ENCODE measurements at places on chromosomes 13 and 19. TPM values are rescaled to one million over a fixed set of nuclear protein-coding genes. Genes with fewer than 3 reads are reported as not detected.

OR7C1 gene
- polyA plus RNA-seq: 4.2 TPM

ZNF681 gene
- polyA plus RNA-seq: 1.1 TPM

IZUMO1 gene
- polyA plus RNA-seq: 32.8 TPM

TMEM150B gene
- 0.98 TPM for polyA plus RNA-seq

DNA sequence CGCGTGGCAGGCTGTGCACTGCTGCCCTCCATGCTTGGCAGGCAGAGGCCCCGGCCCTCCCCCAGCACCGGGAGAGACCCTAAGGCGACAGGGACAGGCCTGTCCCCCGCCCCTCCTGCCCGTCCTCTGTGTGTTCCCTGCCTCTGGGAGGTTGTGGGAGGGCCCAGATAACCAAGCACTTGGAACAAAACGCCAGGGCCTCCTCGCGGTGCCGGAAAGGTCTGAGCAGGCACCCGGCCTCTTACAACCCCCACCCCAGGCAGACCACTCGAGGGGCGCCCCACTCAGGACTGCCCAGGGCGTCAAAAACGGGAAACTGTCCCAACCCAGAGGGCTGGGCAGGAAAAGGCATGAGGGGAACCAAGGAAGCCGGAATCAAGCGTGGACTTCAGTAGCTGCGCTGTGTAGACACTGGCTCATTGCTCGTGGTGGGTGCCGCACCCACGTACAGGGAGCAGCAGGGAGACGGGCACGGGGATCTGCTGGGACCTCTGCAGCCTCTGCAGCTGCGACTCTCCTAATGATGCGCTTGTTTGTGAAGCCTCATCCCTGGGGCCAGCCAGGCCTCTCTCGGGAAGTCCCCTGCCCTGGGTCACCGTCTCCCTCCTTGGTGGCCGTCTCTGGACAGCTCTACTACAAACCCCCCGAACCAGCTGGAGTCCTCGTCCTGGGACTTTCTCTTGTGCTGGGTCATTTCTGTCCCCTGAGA, 20.0 kb downstream of the GNA11 start:
- no peaks in the 10 kb centered on the region for H3K36me3 ChIP-seq
- DNase-seq: no peak
- H3K4me3 ChIP-seq: no peak overlapping the region
- peaks cover 15% of the 10 kb centered on the region for H3K4me1 ChIP-seq
- no peaks in the 10 kb centered on the region for H3K27me3 ChIP-seq

DNA sequence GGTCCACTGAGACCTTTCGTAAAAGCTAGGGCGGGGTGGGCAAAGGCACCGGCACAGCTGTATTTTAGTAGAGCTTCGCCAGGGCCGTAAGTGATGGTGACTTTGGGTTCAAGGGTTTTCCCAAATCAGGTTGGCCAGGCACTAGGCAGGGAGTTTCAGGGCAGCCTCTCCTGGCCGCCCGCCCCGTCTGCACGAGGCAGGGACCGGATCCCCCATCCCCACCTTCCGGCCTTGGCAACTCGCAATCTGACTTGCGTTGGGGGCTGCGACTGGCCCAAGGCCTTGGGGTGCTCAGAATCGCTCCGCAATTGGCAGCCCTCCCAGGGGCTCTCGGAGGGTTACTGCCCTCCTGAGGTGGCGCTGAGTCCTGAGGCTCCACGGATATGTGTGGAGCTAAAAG, 4.1 kb upstream of the ZIC5 start:
- DNase-seq: no peak
- H3K36me3 ChIP-seq: no peaks in the 10 kb centered on the region
- peaks cover 12% of the 10 kb centered on the region for H3K27me3 ChIP-seq
- peaks cover 9% of the 10 kb centered on the region for H3K4me1 ChIP-seq

DNA sequence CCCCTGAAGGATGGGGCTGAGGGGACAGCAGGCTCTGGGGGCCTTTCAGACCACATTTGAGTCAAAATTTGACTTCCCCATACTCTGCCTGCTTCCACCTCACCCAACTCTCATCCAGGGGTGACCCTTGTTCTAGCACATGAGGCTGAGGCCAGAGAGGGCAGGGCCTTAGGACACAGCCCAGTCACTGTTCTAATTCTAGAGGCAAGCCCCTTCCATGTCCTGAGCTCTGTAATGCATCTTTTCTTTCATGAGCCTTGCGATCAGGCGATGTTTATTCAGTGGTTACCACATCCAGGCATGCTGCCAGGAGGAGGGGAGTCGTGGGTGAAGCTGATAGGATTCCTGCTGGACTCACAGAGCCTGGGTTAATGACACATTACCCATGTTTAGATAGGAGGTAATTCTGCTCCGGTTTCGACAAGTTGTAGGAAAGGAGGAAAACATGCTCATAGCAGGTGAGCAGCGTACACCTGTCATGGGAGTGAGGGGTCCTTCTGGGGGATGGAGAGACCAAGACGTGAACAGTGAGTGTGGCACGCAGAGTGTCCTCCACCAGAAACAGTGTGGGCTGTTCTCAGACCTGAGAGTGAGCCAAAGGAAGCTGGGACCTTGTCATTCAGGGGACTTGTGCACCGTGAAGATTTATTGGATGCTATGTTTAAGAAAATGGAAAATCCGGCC, 9.3 kb downstream of the RPS9 start:
- DNase-seq: peak; percentile 93
- no peaks in the 10 kb centered on the region for H3K27me3 ChIP-seq
- peaks cover 50% of the 10 kb centered on the region for H3K4me1 ChIP-seq
- peak overlapping the region; percentile 47 for H3K27ac ChIP-seq

GRCh38 chr19:32889137-32889934, 19.8 kb upstream of the SLC7A9 start:
- H3K27ac ChIP-seq: no peak overlapping the region
- H3K4me3 ChIP-seq: no peak overlapping the region
- H3K36me3 ChIP-seq: no peaks in the 10 kb centered on the region
- H3K4me1 ChIP-seq: no peaks in the 10 kb centered on the region
- H3K27me3 ChIP-seq: no peaks in the 10 kb centered on the region

DNA sequence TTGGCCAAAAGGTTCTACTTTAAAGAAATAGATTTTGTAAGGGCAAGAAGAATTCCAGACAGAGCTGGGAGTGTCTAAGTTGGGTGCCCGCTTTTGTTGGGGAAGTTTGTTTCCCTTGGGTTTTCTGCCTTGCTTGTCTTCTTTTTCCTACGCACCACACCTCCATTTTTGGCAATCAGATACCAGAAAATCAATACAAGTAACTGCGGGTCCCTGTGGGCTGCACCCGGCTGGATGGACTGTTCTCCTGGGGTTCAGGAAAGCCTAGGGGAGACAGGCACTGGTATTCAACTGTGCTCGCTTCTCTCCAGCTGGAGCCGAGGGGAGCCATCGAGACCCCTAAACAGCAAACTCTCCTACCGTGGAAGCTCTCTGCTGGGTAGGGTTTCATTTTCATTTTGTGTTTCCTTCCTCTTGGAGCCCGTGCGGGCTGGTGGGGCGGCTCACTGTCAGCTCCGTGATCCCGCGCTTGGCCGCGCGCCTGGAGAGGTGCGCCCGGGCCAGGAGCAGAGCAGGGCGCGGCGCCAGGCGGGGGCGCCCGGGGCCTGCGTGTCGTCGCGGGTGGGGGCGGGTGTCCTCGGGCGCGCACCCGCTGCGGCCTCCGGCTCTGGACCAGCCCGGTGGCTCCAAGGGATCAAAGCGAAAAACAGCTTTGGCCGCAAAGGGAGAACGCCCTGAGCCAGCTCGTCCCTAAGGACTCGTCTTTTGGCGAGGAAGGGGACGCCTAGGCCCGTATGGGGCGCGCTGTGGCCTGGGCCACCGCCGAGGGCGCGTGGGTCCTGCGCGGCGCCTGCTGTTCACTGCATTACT, 347.2 kb downstream of the ZNF536 start:
- H3K4me3 ChIP-seq: peak overlapping the region; percentile 71
- H3K36me3 ChIP-seq: no peaks in the 10 kb centered on the region
- no peaks in the 10 kb centered on the region for H3K27me3 ChIP-seq
- peak; percentile 67 for DNase-seq
- peak overlapping the region; percentile 72 for H3K27ac ChIP-seq
